ENCODE measurements at places on chromosomes 1 and 21.
A peak's percentile ranks its signal among the peaks of the same experiment; 100 is the strongest.

DNA sequence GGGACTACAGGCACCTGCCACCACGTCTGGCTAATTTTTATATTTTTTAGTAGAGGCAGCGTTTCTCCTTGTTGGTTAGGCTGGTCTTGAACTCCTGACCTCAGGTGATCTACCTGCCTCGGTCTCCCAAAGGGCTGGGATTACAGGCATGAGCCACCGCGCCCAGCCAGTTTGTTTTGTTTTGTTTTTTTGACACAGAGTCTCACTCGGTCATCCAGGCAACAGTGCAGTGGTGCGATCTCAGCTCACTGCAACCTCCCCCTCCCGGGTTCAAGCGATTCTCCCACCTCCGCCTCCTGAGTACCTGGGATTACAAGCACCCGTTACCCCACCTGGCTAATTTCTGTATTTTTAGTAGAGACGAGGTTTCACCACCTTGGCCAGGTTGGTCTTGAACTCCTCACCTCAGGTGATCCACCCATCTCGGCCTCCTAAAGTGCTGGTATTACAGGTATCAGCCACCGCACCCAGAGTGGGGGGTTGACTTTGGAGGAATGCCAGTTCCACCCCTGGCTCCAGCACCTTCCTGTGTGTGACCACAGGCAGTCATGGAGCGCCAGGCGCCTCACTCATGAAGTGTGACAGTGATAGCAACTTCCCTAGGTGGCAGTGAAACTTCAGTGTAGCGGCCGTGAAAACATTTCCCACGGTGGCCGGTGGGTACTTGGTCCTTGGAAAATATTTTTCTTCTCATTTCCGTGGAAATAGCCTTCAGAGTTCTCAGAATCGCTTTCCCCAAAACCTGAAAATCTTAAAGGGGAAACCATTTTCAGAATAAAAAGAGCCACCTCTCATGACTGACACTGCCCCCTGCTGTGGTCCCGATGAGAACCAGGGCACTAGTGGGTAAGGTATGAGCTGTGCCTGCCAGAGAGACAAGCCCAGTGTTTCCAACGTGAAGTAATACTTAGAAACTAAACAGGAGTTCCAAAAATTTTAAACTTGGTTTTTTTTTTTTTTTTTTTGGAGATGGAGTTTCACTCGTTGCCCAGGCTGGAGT is 48.6 kb downstream of the WDR4 start:
- no peak for DNase-seq

DNA sequence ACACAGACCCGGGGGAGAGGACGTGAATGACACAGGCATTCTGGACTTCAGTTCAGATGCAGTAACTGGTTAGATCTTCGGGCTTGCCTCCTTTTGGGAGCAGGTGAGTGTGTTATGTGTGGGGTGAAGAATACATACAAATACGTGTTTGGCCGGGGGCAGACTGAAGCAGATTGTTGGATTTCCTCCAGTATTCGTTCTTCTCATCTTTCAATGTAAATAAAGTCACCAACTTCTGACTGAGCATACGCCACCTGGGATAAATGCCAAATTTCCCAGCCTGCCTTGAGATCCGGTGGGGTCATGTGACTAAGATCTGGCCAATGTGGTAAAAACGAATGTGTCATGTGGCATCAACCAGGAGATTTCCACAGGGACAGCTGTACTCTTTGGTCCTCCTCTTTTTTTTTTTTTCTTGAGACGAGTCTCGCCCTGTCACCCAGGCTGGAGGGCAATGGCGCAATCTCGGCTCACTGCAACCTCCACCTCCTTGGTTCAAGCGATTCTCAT is 189.8 kb downstream of the RGS7 start:
- DNase-seq, result no peak

DNA sequence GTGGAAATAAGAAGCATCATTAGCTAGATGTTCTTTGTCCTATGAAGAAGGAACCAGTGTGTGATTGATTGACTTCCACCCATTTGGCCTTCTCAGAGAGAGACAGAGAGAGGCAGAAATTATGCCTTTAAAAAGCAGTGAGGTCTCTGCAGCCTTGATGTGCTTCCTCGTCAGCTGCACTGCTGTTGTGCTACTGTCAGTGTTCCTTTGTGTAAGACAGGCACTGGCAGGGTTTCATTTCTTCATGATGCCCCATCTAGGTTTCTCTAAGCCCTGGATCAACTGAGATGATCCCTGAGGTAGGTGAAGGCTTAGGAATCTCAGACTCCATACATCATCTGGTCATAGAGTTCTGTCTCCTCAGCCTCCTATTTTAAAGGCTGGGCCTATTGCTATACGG is 34.9 kb downstream of the GPR3 start:
- DNase-seq, result no peak

GRCh38 chr1:162605225-162605927 is 26.9 kb upstream of the DDR2 start:
- no peak for DNase-seq

GRCh38 chr1:218371927-218372672 is 27.0 kb downstream of the TGFB2 start:
- no peak for DNase-seq

DNA sequence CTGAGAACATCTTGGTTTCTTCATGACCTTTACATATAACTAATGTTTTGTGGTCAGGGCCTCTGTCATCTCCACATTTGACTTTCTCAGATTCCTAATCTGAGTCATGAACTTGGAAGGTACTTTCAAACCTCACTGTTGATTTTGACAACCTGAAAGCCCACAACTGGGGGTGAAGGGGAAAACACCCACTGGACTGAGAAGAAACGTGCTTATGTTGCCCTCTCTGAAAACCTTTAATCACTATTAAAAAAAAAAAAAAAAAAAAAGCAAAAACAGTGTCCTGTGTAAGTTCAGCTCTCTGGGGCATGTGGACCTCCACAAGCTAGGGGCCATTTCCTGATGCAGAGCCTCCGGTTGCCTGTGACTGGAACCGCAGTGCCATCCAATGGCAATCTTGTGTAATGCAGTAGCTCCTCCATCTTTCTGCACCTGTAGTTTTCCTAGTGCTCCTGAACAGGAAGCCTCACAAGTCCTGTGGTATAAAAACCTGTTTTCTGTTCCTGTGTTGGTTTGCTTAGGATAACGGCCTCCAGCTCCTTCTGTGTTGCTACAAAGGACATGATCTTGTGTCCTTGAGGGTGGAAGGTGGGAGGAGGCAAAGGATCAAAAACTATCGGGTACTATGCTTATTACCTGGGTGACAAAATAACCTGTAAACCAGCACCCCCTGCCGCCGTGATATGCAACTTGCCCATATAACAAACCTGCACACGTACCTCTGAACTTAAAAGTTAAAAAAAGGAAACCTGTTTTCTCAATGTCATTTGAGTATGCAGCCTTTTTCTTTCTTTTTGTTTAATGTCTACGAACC is 124.5 kb downstream of the ZNF648 start:
- no peak for DNase-seq

- peak; percentile 33 for DNase-seq
Observed at GRCh38 chr1:61083013-61083806, 849 bp downstream of the NFIA start.

DNA sequence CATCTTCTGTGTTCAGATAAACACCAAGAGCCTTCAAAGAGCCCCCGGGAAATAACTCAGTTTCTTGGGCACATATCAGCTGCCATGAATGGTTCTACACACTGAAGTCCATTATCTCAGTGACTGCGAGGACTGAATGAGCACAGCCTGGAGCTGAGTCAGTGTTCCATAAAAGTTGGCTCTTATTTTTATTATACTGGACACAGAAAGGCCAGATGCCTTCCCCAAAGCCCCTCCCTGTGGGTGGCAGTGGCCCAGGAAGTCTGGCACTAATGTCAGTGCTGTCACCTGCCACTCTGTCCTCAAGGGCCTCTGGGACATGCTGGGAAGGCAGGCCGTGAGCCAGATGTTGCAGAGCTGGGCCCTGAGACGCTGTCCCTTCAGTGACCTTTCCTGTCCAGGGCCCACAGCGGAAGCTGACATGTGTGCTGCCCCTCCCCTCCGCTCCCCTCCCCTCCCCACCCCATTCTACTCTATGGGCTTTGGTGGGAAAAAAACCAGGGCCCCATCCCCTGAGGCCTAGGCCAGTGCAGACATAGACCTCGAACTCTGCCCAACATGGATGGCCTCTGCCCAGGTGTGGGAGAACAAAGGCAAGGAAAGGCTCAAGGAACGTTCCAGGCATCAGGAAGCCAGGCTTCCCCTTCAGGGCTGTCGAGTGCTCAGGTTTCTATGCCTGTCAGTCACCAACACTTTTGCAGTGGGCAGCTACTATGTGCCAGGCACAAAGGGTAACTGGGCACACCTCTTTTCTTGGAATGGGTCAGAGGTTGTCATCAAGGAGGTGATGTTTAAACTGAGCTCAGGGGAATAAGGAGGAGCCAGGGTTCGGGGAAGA is 22.4 kb upstream of the NPPB start:
- no peak for DNase-seq

DNA sequence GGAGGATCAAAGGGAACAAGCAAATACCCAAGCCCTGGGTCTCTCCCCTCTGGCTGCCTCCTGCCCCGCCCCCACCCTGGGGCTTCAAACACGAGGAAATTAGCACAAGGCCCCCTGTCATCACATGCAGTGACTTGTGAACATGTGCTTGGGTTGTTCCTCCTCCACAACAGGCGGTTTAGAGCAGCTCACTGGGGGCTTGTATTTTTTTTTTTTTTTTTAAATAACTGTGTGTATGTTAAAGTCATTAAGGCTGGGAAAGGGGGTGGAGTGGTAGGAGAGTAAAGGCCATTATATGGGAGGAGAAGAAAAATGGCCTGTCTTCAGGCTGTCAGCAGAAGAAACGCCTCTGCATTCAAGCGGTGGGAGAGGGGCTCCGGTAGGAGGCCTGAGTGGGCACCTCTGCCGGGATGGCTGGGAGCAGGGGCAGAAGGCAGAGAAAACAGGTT is 64.2 kb downstream of the PLXNA2 start:
- DNase-seq, result no peak

Data from activated CD4-positive, CD25-positive, alpha-beta regulatory T cell treated with anti-CD3 and anti-CD28 coated beads, Interleukin-2, amount 50 U/mL, for 72 hours (primary cell).